ENCODE measurements at places on chromosomes 3 and 15. TPM values are rescaled to one million over a fixed set of nuclear protein-coding genes. Genes with fewer than 3 reads are reported as not detected.

Gene ZMAT3
- 23.0 TPM for total RNA-seq

GRCh38 chr3:101383656-101384055 lies 63.3 kb upstream of the IMPG2 start:
- DNase-seq: no peak

GRCh38 chr3:31247850-31248562 lies 284.7 kb upstream of the STT3B start:
- DNase-seq: peak; percentile 57

DNA sequence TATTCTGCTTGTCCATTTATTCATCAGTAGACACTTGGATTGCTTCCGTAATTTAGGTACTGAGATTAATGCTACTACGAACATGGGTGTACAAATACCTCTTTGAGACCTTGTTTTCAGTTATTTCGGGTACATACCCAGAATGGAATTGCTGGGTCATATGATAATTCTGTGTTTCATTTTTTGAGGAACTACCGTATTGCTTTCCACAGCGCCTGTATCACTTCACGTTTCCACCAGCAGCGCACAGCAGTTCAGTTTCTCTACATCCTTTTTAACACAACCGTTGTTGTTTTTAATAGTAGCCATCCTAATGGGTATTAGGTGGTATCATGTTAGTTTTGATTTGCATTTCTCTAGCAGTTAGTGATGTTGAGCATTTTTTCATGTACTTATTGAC lies 9.5 kb downstream of the PAK2 start:
- DNase-seq: no peak

Gene SLC12A1
- total RNA-seq: not detected

DNA sequence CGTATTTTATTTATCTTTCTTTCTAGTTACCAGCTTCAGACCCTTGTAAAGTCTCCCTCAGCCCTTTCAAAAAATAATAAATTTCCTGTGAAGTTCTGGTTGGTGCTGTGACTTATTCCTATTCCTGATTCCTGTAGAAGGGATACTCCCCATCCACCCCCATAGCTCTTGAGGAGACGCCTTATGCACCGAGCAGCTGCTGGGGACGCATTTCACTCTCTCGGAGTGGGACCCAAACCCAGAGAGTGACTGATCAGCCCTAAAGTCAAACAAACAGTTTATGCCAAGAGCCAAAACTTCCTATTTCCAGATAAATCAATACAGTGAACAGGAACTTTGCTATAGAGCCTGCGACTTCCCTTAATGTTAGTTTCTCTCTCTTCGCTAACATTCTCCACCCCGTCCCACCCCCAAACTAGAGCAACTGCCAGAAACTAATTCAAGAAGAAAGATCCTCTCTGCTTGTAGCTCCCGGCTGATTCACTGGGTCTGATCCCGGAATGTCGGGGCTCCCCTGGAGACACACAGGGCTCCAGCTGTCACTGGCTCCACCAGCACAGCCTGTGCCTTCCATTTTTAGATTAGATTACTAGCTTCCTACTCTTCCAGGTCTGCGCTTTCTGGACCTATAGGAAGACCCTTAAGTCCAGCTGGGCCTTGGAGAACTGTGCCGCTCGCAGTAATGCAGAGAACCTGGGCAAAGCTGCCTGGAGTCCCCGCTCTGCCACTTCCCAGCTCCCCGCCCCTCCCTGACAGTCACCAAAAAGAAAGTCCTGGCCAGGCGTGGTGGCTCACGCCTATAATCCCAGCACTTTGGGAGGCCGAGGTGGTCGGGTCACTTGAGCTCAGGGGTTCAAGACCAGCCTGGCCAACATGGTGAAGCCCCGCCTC lies 45.2 kb downstream of the KLHL25 start:
- no peak for DNase-seq

DNA sequence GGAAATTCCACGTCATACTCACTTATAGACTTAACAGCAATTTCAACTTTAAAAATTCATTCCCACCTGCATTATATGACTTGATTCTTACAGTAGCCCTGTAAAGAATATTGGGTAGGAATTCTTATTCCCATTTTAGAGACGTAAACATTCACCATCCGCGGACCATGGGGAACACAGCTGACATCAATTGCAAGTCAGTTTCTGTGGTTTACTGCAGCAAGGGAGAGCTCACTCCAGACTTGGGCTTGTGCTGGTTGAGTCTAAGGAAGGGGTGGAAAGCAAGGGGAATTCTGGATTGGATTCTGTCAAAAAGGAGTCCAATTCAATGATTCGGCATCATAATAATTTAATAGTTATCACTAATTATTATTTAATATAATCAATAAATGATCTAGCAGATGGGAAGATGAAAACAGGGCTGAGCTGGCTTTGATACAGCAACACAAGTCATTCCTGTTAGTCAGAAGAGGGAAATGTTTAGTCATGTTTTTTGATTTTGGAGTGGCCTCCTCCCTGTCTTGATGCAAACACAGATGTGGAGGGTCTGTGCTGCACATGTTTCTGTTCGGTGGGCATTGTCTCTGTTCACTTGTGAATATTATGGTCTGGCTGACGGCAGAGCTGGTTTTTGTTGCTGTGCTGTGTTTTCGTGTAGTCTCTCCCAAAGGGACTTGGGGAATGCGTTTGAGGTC lies 9.7 kb downstream of the LIPC start:
- DNase-seq: no peak

DNA sequence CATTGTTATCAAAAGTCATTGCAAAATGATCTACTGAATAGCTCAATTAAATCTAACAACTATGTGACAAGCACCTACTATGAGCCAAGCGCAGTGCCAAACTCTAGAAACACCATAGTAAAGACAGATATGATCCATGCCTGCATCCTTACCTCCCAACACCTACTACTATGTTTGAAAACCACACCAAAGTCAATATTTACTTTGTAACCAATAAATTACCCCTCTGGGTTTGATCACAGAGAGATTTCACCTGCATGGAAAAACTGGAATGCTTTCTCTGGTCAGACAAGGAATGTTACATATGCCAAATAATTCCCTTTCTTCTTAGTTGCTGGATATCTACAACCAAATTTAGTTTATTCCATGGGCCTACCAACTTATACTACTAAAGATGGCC lies 422.2 kb downstream of the FHIT start:
- no peak for DNase-seq

GRCh38 chr3:114857299-114857701 lies 289.8 kb downstream of the ZBTB20 start:
- no peak for DNase-seq

- peak; percentile 79 for DNase-seq
These were observed 105.1 kb upstream of the BCL6 start for GRCh38 chr3:187850258-187850921.

- no peak for DNase-seq
These were observed 211.0 kb upstream of the TTC14 start for GRCh38 chr3:180391001-180391400.

DNA sequence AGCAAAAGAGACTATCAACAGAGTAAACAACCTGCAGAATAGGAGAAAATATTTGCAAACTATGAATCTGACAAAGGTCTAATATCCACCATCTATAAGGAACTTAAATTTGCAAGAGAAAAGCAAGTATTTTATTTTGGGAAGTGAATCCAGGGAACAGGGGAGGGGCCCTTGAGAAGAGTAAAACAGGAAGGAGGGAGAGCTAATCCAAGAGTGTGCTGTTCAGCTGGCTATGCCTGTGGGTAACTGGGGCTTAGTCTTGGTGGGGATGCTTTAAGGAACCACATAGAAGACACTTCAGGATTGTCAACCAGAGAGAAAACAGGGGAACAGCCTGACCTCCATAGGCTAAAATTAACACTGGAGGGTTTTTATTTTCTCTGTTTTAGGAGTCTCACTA lies 3.9 kb upstream of the HHLA2 start:
- DNase-seq: no peak

Gene GOLGA8T
- not detected for total RNA-seq

DNA sequence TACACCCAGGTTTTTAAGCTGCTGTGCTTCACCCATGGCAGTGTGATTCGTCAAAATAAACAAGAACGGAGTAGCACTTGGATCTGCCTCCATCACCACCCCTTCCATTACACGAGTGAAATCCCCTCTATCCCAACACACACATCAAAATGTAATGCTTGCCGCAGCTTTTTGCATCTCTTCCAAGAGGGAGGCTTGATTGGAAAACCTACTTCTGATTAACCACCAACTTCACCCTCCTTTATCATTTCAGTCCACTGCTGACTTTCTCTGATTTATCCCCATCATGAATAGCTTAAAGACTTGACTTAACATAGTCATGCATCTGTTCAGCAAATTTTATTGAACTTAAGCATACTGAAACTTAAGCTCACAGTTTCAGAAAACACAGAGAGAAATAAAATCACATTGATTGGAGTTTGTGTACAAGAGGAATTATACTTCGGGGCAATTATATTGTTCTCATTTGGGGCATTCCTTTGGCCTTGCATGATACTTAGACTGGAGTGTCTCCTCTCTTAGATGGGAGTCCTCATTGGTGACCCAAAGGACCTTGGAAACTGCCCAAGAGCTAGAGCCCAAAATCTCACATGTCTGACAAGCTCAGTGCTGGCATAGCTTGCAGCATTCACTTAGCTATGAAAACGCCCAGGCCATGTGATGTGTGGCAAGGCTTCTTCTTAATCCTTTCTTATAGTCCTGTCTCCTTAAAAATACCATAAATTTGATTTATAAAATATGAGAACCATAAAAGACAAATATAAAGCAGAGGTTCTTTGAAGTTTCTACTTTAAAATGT lies 124.3 kb upstream of the UMPS start:
- DNase-seq: no peak

DNA sequence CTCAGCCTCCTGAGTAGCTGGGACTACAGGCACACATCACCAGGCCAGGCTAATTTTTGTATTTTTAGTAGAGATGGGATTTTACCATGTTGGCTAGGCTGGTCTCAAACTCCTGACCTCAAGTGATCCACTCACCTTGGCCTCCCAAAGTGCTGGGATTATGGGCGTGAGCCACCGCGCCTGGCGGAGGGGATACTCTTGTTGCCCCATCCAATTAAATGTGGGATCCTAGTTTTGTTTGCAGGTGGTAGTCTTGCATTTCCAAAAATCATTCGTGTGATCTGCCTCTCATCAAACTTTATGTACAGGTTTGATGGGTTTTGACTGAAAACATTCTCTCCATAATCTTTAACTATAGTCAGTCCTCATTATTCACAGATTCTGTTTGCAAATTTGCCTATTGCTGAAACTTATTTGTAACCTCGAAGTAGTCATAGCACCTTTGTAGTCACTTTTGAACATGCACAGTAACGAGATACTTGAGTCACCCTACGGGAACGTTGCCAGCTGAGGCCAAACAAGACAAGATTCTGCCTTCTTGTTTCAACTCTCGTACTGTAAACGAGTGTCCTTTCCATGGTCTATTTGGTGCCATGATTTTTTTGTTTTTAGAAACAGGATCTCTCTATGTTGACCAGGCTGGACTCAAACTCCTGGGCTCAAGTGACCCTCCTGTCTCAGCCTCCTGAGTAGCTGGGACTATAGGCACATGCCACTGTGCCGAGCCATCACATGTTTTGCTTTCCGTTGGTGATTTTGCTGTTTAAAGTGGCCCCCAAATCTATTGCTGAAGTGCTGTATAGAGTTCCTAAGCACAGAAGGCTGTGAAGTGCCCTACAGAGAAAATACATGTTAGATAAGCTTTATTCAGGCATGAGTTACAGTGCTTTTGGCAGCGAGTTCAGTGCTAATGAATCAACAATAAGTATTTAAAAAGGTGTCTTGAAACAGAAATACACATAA lies 8.1 kb upstream of the MAPK6 start:
- no peak for DNase-seq

DNA sequence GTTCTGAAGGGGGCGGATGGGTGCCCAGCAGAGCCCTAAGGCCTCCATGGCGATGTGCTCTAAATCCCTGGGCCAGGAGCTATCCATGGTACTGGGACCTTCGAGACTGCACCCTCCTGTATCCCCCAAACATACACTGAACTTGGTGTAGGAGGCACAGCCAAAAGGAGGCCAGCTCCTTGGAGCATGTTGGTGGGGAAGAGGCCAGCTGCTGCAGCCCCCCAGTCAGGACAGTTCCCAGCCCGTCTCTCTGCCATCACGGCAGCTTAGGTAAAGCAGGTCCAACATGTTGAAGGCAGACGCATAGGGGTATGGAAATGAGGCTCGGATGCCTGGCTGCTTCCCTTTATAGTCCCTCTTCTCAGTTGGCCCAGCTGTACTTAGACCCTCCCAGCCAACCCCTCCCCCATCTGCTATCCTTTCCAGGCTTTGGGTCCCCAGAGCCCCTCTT lies 1.8 kb downstream of the CAMKV start:
- no peak for DNase-seq

Data from esophagus muscularis mucosa (tissue), 4 donors.